ENCODE measurements at places on chromosomes 1 and 21. TPM values are rescaled to one million over a fixed set of nuclear protein-coding genes. Genes with fewer than 3 reads are reported as not detected.

GRCh38 chr1:156468693-156469345, 31.8 kb downstream of the MEF2D start:
- no peak for DNase-seq

DNA sequence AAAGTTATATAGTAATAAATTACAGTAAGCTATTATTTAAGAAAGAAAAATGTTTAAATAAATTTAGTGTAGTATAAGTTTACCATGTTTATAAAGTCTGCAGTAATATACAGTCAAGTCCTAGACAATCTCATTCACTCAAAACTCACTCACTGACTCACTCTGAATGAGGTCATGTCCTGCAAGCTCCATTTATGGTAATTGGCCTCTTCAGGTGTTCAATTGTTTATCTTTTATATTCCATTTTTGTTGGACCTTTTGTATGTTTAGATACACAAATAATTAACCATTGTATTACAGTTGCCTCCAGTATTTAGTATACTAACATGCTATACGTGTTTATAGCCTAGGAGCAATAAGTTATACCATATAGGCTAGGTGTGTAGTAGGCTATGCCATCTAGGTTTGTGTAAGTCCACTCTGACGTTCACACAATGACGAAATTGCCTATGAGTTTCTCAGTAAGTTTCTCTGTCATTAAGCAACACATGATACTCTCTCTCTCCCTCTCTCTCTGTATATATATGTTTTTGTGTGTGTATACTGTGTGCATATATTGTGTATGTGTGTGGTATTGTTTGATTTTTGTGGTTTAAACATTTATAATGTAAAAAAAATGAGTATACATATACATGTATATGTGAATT, 161.2 kb downstream of the NCAM2 start:
- DNase-seq, result no peak

DNA sequence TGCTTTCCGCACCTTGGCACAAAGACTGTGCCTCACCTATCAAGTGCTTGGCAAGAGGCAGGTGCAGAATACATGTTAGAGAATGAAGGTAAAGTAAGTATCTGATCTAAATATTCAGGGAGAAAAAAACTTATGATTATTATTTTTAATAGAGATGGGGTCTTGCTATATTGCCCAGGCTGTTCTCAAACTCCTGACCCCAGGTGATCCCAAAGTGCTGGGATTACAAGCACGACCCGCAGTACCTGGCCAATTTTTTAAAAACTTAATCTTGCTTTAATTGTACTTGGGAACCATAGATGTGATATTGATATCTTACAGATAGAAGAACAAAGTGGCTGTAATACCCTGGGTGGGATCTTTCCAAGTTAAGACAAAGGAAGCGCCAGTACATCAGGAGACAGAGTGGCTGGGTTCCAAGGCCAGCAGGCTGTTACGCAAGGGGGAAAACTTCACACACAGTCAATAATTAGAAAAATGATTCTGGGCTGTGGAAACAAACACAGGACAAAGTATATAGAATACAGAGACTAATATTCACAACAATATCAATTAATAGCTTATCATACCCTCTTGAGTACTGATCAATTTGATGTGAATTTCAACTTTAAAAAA, 58.6 kb upstream of the ATP1A1 start:
- no peak for DNase-seq

DNA sequence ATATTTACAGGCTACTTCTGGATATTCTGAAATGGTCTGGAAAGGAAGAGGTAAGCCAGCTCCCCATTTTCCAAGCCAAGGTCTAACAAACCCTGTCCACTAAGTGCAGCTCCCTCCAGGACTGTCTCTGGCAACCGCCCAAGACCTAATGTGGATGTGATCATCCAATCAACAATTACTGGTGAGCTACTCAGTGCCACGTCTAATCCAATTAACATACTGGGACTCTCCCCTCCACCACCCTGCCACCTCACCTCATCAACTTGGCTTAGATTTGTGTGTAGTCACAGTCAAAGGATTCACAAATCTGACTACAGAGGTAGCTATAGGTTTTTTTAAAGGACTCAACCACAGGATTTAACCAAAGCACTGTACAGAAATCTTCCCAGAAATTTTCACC, 25.4 kb upstream of the S100A7 start:
- DNase-seq, result no peak

The RNF186 gene
- under 0.01 TPM for total RNA-seq

DNA sequence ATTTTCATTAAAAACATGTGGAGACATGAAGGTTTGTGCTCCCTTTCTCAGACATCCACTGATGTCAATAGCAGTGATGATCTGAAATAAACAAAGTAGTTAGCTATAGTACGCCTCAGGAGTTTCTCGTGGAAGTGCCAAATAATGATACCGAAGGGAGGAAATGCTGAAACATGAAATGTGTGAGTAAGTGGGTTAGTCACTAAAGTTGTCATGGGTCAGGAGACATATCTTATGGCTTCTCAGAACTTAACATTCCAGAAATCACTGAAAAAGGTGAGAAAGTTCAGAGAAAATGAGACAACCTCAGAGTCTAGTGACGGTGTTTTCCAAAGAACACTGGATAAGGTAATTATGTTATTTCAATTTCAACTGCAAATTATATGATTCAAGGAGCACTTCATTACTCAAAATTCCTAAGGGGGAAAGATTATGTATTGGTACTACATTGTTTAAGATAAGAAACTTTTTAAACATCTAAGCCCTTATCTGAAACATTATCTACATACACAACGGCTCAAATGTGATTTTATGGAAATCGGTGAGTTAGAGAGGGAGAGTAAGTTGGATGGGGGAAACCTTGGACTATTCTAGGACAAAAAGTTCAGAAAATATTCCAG, 20.6 kb downstream of the NIBAN1 start:
- DNase-seq, result no peak

- DNase-seq, result peak; percentile 33
Measured at GRCh38 chr1:110890474-110891196, 17.7 kb downstream of the CD53 start.
